ENCODE measurements at places on chromosomes 12 and 14. TPM values are rescaled to one million over a fixed set of nuclear protein-coding genes. Genes with fewer than 3 reads are reported as not detected.

DNA sequence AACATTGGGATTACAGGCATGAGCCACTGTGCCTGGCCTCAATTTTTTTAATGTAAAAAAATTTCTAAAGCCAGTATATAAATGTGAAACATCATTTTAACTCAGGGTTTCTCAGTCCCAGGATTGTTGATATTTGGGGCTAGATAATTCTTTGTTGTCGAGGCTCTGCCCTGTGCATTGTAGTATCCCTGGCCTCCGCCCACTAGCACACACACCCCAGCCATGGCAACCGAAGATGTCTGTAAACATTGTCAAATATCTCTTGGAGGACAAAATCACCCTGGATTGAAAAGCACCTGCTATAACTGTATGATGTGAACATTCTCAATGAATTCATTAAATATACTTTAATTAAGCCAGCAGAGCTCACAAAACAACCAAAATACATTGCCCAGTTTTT, 8.4 kb upstream of the CIT start:
- H3K27ac ChIP-seq: no peak overlapping the region
- H3K27me3 ChIP-seq: peaks cover 9% of the 10 kb centered on the region
- H3K4me1 ChIP-seq: no peaks in the 10 kb centered on the region
- H3K36me3 ChIP-seq: no peaks in the 10 kb centered on the region

DNA sequence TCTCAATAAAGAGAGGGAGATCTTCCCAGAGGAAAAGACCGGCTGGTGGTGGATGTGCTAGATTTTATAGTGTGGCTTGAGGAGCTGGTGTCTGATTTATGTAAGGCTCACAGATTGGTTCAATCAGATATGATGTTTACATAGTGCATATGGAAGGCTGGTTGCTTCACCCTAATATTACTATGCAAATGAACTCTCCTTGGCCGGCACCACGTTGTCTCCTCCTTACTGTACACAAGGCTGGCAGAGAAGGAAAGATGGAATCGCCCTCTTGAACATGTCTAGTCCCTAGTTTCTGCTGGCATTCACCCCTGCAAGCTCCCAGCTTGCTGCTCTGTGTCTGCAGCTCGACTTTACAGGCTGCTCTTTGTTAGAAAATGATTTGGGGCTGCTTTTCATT, 8.9 kb downstream of the FAM186A start:
- H3K27me3 ChIP-seq: no peaks in the 10 kb centered on the region
- no peak overlapping the region for H3K27ac ChIP-seq
- no peaks in the 10 kb centered on the region for H3K36me3 ChIP-seq

DNA sequence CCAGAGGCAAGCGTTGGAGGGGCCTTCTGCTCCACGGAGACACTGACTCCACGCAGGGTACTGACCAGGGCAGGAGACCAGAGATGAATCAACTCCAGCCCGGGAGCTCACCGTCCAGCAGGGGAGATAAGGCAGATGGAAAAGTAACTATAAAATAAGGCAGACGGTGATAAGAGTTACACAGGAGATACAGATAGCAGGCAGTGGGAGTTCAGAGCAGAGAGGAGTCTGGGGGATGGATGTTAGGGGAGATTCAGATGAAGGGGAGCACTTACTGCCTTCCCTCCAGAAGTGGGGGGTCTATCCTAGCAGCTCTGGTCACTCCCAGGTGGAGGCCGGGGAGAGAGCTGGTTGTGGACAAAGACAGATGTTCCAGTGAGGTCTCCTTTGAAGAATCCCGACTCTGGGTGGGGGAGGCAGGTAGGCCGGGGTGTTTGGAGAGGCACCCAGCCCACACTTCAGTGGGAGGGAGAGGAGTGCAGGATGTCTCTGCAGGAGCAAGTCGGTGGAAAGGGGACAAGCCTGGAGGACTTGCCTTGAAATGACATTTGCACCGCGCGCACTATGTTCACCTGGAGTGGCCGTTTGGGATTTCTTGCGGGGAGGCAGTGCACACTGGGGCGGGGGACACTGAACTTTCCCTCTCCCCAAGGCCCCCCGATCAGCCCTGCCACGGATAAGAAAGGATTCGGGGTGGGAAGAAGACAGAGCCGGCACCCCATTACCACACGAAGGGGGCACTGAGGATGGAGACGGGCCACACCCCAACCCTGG, 1.2 kb downstream of the PITPNM2 start:
- H3K27ac ChIP-seq: peak overlapping the region; percentile 72
- H3K4me3 ChIP-seq: peak overlapping the region; percentile 74
- peaks cover 5% of the 10 kb centered on the region for H3K36me3 ChIP-seq
- H3K27me3 ChIP-seq: no peaks in the 10 kb centered on the region

DNA sequence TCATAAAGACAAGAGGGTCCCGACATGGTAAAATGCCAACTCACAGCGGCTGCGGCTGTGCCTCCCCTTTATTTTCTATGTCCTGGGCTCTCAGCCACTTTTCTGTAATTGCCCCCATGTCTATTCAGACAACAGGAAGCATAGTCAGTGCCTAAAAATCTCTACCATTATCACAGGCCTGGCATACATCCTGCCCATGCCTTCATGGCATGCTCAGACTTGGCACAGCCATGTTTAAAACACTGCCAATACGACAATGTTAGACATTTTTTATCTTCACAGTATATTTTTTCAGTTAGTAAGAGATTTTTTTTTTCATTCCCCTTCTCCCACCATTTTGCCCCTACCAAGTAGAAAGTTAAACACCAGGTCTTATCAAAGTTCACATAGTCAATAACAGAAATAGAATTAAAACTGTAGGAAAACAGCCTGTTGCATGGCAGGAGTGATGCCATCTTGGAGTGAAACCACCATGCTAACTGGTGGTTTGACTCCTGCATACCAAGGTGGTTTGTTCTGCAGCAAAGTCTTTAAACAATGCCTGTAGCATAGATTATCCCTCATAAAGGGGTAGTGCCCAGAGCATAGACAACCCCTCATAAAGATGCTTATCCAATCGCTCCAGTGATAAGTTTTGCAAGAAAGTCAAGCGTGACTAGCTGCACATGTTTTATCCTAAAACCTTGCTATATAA, 18.9 kb upstream of the CERS5 start:
- peak overlapping the region; percentile 8 for H3K4me3 ChIP-seq
- DNase-seq: no peak
- H3K27me3 ChIP-seq: no peaks in the 10 kb centered on the region

The BHLHE41 gene
- not detected for total RNA-seq

The OR4K13 gene
- not detected for total RNA-seq

DNA sequence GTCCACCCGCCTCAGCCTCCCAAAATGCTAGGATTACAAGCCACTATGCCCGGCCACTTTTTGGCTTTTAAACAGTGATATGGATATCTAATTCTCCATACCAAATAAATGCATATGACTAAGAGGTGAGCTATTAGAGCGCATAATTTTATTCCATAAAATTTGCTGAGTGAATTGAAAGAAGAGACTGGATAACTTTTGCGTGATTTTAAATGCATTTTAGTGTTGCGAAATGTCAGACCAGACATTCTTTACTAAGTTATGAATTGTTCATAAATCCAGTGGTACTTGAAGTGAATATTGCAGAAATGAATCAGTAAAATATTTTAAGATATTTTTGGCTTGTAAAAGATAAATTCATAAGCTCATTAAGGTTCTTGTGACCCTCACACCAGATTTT, 50.9 kb upstream of the DIP2B start:
- no peak overlapping the region for H3K4me3 ChIP-seq
- no peak overlapping the region for H3K27ac ChIP-seq
- peaks cover 3% of the 10 kb centered on the region for H3K4me1 ChIP-seq
- H3K27me3 ChIP-seq: no peaks in the 10 kb centered on the region
- H3K36me3 ChIP-seq: peaks cover 30% of the 10 kb centered on the region
- DNase-seq: no peak

GRCh38 chr12:43333644-43334043, 218.4 kb downstream of the ADAMTS20 start:
- H3K4me3 ChIP-seq: no peak overlapping the region
- H3K27ac ChIP-seq: no peak overlapping the region
- no peaks in the 10 kb centered on the region for H3K4me1 ChIP-seq
- DNase-seq: no peak
- no peaks in the 10 kb centered on the region for H3K36me3 ChIP-seq

GRCh38 chr14:78836777-78837176, 666.6 kb downstream of the NRXN3 start:
- no peak overlapping the region for H3K4me3 ChIP-seq
- no peak overlapping the region for H3K27ac ChIP-seq
- DNase-seq: peak; percentile 56
- no peaks in the 10 kb centered on the region for H3K36me3 ChIP-seq
- H3K4me1 ChIP-seq: no peaks in the 10 kb centered on the region

GRCh38 chr12:51512438-51512837, 78.6 kb upstream of the SCN8A start:
- H3K4me1 ChIP-seq: no peaks in the 10 kb centered on the region
- no peak for DNase-seq
- no peak overlapping the region for H3K4me3 ChIP-seq
- no peaks in the 10 kb centered on the region for H3K27me3 ChIP-seq

DNA sequence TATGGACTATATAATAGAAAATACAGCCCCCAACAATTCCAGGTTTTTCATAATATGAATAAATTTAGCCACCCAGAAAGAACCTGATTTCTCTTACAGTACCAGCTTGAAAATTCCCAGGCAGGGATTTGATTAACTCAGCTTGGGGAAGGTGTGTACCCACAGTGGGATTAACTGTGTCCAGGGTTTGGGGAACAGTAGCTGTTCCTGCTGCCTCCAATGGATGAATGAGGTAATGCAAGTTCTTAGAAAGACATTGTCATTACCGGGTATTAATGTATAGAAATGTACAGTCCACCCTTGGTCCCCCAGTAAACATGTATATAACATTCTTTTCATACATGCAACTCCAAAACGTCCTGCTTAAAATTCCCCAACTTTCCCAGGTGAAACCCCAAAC, 115.6 kb downstream of the LRIG3 start:
- no peaks in the 10 kb centered on the region for H3K4me1 ChIP-seq
- no peak overlapping the region for H3K27ac ChIP-seq
- no peak overlapping the region for H3K4me3 ChIP-seq
- no peaks in the 10 kb centered on the region for H3K27me3 ChIP-seq
- no peaks in the 10 kb centered on the region for H3K36me3 ChIP-seq
- no peak for DNase-seq

The ATP5F1B gene
- total RNA-seq: 869 TPM

GRCh38 chr12:131921866-131922769, 7.0 kb upstream of the PUS1 start:
- peaks cover 2% of the 10 kb centered on the region for H3K4me1 ChIP-seq
- no peak overlapping the region for H3K27ac ChIP-seq
- no peaks in the 10 kb centered on the region for H3K36me3 ChIP-seq
- no peaks in the 10 kb centered on the region for H3K27me3 ChIP-seq
- H3K4me3 ChIP-seq: no peak overlapping the region

The SLCO1B1 gene
- total RNA-seq: not detected

The ACSM4 gene
- not detected for total RNA-seq

GRCh38 chr14:102900631-102901571, 21.6 kb upstream of the AMN start:
- peak overlapping the region; percentile 32 for H3K4me3 ChIP-seq
- H3K27ac ChIP-seq: peak overlapping the region; percentile 82
- peaks cover 21% of the 10 kb centered on the region for H3K4me1 ChIP-seq
- DNase-seq: peak; percentile 35

The ADAMTS20 gene
- total RNA-seq: not detected

GRCh38 chr14:44453433-44454171, 53.5 kb downstream of the FSCB start:
- no peaks in the 10 kb centered on the region for H3K4me1 ChIP-seq
- no peak overlapping the region for H3K27ac ChIP-seq
- H3K4me3 ChIP-seq: no peak overlapping the region
- DNase-seq: no peak
- no peaks in the 10 kb centered on the region for H3K36me3 ChIP-seq

- no peaks in the 10 kb centered on the region for H3K4me1 ChIP-seq
- no peaks in the 10 kb centered on the region for H3K27me3 ChIP-seq
- no peak overlapping the region for H3K27ac ChIP-seq
Observed at GRCh38 chr12:90945070-90945649, 9.8 kb downstream of the CCER1 start.
